ENCODE measurements at places on chromosomes 5 and 9. TPM values are rescaled to one million over a fixed set of nuclear protein-coding genes. Genes with fewer than 3 reads are reported as not detected.

DNA sequence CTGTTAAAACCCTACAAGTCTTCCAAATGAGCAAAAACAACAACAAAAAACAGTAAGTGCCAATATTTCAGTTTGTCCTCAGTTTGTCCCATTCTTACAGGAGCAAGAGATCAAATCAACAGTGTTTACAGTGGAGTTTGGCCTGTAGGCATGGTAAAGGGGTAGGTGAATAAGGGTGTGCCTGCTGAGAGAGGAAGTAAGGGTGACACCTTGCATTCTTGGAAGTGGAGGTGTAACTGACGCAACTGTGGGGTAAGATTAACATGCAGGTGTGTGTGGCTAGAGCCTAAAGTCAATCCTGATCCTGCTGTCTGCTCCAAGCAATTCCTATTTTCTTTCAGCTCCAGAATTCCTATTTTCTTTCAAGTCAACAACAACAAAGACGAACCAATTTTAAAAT, 43.4 kb downstream of the PFDN1 start:
- DNase-seq: no peak

DNA sequence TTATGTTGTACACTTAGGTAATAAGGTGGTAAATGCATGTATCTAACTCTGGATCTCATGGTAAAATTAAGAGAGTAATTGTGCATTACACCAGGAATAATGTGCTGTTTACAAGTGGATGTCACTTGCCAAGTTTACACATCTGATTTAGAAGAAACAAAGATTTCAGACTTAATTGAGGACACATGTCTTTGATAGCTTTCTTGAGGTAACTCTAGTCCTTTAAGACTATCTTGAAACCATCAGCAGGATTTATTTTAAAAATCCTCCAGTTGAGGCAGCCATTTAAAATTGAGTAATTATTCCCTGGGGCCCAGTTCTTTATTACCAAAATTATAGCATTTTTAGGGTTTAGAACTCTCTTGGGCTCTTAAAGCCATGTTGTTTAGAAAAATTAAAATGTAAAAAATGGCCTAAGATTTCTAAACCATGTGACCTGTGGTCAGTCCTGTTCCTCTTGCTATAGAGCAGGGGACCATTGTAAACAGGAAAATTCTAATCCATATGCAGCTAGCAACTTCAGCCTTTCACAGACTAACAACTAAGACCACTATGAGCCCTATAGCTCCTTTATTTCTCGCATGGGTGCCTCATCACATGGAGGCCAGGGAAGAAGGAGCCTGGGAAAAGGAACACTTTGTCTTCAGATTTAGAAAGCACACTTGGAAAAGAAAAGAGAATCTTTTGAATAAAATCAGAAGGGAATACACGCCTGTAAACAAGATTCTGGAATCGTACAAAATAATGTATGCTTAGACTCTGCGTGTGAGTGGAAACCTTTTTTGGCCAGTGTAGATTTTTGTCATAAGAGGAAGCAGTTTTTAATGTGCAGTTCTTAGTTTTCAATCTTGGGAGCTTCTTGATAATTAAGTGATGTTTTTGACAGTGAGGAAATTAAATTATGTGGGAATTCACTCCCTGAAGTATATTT, 71.2 kb downstream of the ZSWIM6 start:
- DNase-seq: no peak

DNA sequence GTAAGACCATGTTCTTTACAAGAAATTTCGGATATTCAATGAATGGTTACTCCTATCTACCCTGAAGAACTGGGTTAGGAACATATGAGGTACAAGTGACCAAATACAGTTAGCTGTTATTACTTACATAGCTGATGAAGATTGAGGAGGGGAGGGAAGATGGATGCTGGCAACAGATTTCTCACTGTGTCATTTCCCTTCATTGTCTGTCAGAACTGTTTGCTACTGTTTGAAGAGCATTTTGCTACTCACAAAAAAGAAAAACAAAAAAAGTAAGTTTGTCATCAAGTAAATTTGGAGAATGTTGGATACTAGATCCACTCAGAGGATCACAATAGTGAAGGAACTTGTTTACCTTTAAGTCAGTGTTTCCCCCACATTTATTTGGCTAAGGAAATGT, 53.7 kb downstream of the ENC1 start:
- no peak for DNase-seq

DNA sequence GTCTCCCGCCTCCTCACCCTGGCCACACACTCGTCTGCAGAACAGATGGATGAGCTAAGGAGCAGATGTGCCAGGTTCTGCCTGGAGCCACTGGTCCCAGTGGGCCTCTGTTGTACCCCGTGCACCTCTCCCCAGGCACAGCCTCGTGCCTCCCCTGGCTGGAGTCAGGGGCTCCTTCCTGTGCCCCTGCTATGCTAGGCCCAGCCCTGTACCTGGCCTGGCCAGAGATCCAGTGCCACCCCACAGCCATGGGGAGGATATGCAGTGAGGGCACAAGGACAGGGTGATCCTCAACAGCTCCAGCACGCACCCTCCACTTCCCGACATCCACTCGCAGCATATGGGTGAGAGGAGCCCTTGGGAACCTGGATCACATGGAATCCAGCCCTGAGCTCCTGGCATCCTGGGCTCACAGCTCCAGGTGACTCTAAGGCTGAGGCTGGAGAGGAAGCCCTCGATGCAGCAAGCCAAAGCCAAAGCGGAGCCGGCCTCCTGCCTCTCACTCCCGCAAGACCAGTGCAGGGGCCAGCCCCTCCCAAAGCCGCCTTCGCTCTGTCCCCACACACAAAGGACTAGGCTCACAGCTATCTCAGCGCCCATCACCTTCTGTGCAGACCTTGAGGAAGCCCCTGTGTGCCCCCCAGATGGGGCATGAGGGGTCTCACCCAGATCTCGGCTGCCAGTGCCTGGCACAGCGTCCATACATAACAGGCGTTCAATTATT, 23.7 kb upstream of the ADAMTS2 start:
- DNase-seq: no peak

- DNase-seq: no peak
These were observed 79.0 kb downstream of the MACROH2A1 start for GRCh38 chr5:135319928-135320606.

GRCh38 chr5:82745016-82745415, 332.2 kb downstream of the TMEM167A start:
- no peak for DNase-seq

DNA sequence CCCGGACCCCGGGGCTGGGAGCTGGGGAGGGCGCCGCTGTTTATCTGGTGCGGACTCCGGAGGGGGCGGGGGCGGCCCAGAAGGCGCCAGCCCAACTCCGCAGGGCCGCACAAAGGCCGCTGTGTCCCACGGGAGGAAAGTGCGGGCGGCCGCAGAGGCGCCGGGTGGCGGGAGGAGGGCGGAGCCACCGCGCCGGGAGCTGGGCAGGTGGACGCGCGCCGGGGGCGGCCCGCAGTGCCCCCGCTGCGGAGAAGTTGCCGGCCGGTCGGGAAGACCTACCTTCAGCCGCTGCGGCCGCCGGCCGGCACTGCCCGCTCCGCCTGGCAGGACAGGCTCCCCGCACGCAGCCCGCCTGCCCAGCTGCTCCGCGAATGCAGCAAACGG, 43.6 kb downstream of the NACC2 start:
- no peak for DNase-seq

DNA sequence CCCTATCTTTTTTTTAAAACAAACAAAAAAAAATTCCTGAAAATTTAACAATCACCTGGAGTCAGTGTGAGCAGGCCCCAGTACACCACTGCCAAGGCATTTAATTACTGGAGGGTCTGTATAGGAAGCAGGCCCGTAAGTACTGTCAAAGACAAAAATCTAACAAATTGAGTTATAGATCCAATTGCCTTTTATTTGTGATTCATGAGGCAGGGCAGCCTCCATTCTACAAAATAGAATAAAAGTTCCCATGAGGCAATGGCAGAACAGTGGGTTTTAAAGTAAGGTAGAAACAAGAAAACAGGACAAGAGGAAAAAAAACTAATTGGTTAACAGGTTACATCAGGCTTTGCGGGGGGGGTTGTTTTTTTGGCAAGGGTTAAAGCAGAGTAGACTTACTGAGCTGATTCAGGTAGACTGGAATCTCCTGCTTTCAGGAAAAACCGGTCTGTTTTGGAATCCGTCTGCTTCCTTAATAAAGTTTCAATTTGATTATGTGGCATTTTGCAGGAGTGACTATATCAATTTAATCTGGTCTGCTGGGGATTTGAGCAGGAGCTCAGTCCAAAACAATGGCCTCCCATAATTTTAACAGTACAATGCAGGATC, 48.9 kb downstream of the AUH start:
- DNase-seq: peak; percentile 14

- no peak for DNase-seq
These were observed 33.3 kb downstream of the TLE1 start for GRCh38 chr9:81656004-81656403.

DNA sequence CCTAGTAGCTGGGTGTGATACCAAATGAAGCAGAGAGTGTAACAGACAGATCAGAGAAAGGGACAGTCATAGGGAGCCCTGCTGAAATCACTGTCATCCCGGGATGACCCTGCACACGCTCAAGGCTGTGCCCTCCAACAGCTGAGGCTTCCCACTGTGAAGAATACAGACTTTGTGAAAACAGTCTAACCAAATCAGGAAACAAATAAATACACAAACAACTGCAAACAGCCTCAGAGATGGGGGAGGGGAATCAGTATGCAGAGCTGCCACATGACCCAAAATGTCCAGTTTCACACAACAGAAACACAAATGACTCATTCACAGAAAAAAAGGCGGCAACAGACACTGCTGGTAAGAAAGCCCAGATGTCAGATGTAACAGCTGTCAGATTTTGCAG, 101.9 kb downstream of the ADAMTS2 start:
- no peak for DNase-seq

- no peak for DNase-seq
These were observed 807.9 kb upstream of the NUDT12 start for GRCh38 chr5:104370523-104370922.

DNA sequence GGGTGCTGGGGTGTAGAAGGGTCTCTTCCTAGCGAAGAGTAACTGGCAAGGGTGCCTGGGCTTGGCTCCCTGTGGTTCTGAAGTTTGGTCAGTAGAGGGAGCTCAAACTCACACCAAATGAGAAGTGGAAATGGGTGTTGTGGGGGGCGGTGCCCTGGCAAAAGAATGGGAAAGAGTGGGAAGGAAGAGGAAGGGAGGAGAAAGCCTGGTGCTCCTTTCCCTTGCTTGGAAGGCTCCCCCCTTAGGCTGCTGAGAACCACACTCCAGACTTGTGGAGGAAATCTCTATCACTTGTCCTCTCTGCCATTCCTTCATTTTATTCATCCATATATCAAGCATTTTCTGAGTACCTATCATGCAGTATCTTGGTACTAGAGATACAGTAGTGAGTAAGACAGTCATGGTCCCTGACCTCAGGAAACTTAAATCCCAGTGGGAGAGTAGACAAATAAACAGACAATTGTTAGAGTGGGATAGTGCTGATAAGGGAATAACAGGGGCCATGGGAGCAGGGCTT, 13.0 kb downstream of the SLC4A9 start:
- peak; percentile 49 for DNase-seq

GRCh38 chr5:21689587-21689986, 1163.6 kb downstream of the CDH12 start:
- DNase-seq: no peak

- no peak for DNase-seq
These were observed 52.1 kb downstream of the SSBP2 start for GRCh38 chr5:81698813-81699212.

GRCh38 chr5:171299851-171300250, 9.2 kb upstream of the TLX3 start:
- DNase-seq: no peak

DNA sequence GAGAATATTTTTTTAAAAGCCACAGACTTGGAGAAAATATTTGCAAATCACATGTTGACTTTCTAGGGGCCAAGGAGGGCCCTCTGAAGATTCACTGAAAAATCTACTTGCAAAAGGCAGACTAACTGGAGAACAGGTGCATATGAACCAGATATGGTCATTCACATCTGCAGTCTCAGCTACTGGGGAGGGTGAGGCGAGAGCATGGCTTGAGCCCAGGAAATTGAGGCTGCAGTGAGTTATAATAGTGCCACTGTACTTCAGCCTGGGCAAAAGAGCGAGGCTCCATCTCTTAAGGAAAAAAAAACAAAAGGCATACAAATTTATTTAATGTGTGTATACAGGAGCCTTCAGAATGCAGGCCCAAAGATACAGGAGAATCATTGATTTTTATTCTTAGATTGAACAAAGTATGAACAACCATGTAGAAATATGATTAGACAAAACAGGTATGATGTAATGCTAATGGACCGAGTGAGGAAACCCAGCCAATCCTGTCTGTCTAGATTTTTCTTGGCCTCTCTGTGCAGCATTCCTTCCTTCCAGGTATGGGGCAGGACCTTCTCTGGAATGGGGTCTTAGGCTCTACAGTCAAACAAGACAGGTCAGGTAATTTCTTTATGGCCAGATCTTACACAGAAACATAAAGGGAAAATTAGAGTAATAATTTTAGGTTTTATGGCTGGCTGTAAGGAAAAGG, 15.3 kb upstream of the SLC27A6 start:
- no peak for DNase-seq

- no peak for DNase-seq
These were observed 31.2 kb downstream of the PRDM6 start for GRCh38 chr5:123120197-123120596.

GRCh38 chr5:142688281-142688989, 2.5 kb upstream of the FGF1 start:
- DNase-seq: no peak

DNA sequence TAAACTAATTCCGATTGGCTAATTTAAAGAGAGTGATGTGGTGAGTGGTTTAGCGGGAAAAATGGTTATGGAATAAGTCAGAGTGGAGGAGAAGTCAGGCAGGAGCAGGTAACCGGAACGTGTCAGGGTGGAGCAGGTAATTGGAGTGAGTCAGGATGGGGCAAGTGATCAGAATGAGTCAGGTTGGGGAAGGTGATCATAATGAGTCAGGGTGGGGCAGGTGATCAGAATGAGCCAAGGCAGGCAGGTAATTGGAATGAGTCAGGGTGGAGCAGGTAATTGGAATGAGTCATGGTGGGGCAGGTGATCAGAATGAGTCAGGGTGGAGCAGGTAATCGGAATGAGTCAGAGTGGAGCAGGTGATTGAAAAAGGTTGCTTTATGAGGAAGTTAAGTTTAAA, 101.4 kb downstream of the TMEM167A start:
- no peak for DNase-seq

Gene SPINK13
- total RNA-seq: not detected

Gene HRH2
- 1.4 TPM for total RNA-seq

Gene AGTPBP1
- 31.3 TPM for total RNA-seq

Gene CAMSAP1
- total RNA-seq: 27.9 TPM

Gene MPDZ
- 96.8 TPM for total RNA-seq

Gene CEMIP2
- total RNA-seq: 62.5 TPM

Gene ANAPC2
- 18.6 TPM for total RNA-seq

Gene SV2C
- total RNA-seq: 2.1 TPM

Gene HTR1A
- total RNA-seq: not detected

Gene HAVCR2
- 8.7 TPM for total RNA-seq
